Anterior cingulate cortex (tissue), 58 donors: ENCODE measurements at places on chromosomes 2 and 18.

- no peak for DNase-seq
Observed at GRCh38 chr2:128788636-128789220, 470.1 kb upstream of the HS6ST1 start.

GRCh38 chr2:54455131-54455562 lies 980 bp upstream of the SPTBN1 start:
- peak; percentile 62 for DNase-seq

DNA sequence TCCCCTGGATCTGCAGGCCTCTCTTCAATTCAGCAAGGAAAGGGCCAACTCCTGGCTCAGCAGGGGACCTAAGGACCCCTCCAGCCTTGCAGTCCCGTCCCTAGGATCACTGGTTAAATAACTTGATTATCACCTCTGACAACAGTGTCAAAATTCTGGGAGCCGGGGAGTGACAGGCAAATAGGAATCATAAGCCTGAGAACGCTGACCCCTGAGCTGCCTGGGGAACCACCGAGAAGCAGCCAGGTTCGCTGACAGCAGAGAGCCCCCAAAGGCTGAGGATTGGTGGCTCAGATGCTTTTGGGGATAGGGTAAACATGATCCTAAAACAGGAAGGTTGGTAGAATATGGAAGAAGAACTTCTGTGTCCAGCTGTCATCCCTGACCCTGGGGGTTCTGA lies 17.5 kb upstream of the TNS1 start:
- no peak for DNase-seq

GRCh38 chr18:59837586-59837985 lies 62.2 kb upstream of the PMAIP1 start:
- no peak for DNase-seq

GRCh38 chr2:62300925-62301324 lies 105.0 kb downstream of the B3GNT2 start:
- no peak for DNase-seq

- DNase-seq, result no peak
Observed at GRCh38 chr18:24231773-24232735, 93.2 kb downstream of the CABYR start.

- DNase-seq, result peak; percentile 71
Observed at GRCh38 chr2:235050980-235051351, 99.1 kb downstream of the SH3BP4 start.

DNA sequence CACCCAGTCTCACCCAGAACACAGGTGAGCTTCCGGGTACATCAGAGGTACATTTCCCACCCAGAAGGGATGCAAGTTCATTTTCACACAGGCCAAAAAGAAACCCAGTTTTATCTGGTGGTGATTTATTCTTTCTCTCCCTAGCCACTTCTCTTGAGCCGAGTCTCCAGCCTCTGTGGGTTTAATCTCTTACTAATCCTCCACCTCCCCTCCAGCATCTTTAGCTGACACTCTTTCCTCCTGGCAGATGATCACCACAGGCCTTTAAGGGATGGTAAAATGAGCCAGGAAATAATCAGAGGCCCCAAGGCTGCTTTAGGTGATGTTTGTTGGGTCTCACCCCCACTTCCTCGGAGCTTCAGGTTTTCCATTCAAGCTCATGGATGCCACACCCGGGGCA lies 145.7 kb upstream of the DLX2 start:
- DNase-seq, result no peak

- no peak for DNase-seq
Observed at GRCh38 chr18:48569915-48570264, 31.1 kb downstream of the CTIF start.

- DNase-seq, result no peak
Observed at GRCh38 chr2:98175811-98176210, 88.8 kb downstream of the VWA3B start.

DNA sequence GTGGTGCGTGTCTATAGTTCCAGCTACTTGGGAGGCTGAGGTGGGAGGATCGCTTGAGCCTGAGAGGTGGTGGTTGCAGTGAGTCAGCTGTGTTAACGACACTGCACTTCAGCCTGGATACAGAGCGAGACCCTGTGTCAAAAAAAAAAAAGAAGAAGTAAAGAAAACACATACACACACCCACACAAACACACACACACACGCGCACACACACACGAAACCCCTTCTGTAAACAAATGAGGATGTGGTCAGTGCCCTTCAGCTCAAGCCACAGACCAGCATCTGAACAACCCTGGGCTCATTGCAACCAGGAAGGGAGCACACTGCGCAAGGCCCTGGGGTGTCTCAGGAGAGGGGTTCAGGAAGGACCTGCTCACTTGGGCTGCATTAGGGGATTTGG lies 47.9 kb upstream of the KCNF1 start:
- no peak for DNase-seq

DNA sequence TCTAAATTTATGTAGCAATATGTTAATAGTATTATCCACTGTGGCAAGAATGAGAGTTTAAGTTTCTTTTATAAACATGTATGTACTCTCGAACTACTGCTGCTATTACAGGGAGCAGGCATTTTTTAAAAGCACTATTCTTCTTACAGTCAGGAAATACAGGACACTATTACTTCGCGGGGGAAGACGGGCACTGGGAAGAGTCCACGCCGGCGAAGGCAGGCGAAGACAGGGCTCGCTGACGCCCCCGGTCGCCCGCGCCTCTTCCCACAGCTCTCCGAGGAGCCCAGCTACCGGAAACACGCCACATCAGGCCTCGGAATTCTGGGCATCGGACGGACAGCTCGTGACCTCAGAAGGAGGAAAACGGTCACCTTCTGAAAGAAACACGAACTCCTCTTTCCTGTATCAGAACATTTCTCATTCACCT lies 90.2 kb downstream of the FAM161A start:
- peak; percentile 78 for DNase-seq

GRCh38 chr2:212398316-212398715 lies 140.3 kb downstream of the ERBB4 start:
- DNase-seq, result no peak
